ENCODE measurements at places on chromosomes 2 and 18.

DNA sequence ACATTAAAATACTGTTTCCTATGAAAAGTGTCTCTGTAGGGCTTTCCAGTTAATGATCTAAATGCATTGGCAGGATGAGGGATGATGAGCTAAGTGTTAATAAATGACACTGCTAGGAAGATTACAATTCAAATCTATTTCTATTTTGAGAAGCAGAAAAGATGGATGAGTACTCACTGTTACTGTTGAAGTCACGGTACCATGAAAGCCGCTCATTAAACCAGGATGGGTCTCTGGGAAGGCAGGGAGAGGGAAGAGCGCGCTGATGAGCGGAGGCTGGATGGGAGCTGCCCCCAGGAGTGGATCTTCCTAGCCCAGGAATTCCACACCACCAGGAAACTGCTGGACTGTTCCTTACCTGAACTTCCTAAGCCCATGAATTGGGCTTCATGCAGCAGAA is 27.1 kb upstream of the TXNDC2 start:
- no peak for DNase-seq

- no peak for DNase-seq
Observed at GRCh38 chr2:237567276-237568029, 1.1 kb downstream of the PRLH start.

DNA sequence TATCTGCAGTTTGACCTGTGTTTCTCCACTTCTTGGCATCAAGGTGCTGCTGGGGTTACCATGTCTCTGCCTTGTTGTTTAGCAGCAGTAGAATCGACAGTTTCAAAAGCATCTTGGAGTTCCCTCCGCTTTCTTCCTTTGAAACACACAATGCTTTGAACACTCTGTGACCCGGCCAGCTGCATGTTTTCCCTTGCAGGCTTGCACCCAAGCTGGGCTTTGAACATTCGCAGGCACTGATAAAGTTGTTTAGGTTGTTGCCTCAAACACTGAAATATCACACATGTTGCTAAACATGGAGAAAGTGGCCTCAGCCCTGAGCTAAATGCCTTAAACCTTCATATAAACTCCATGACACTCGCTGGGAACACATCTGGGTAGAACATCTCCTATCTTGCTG is 251.7 kb downstream of the TSN start:
- no peak for DNase-seq

DNA sequence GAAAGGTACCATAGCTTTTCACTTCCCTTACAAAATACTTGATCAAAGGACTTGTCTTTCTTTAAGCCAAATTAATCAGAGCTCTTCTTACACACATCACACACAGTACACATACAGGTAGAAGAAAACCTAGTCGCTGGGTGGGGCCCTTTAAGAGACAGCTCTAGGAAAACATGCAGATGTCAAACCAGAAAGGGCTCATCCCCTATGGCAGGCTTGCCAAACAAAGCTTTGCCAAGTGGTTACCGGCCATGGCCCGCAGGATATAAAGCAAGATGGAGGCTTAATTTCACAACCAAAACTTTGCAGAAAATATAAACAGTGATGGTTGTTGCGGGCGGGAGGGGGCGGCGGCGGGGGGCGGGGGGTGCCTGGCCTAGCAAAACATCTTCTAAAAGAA is 2156.0 kb upstream of the PIK3C3 start:
- DNase-seq = peak; percentile 2

GRCh38 chr18:78611869-78612268 is 367.7 kb upstream of the SALL3 start:
- DNase-seq = no peak

DNA sequence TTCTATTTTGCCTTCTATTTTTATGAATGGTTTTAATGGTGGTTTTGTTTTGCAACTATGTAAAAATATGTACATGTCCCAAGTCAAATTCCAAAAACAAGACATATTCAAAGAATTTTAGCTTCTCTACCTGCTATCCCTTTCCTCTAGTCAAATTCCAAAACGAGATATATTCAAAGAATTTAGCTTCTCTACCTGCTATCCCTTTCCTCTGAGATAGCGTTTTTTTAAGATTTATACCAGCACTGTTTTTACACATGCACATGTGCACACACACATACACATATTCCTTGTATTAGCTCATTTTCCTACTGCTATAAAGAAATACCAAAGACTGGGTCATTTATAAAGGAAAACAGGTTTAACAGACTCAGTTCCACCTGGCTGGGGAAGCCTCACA is 199.1 kb upstream of the ARL4C start:
- no peak for DNase-seq

- DNase-seq = peak; percentile 80
Observed at GRCh38 chr2:216777637-216778273, 82.1 kb downstream of the TNP1 start.
